ENCODE measurements at places on chromosomes 2 and 18.

- DNase-seq, result no peak
These were observed 2.0 kb upstream of the ATRAID start for GRCh38 chr2:27209621-27210401.

DNA sequence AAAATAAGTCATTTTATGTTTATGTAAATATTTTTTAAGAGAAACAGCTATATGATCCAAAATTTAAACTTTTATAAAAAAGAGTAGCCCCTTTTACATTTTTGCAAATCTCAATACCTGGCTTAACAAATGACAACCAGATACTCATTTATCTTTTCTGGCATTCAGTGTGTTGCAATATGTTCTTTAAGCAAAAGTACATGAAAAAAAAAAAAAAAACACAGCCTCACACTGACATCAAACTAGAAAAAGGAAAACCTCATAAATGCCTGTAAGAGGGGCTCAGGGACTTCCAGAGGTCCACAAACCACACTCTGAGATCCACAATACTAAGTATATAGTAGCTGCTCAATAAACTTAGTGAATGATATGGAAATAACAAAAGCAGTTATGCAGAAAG is 21.9 kb downstream of the PPP4R3B start:
- no peak for DNase-seq

GRCh38 chr2:68811364-68811763 is 59.8 kb downstream of the BMP10 start:
- DNase-seq, result no peak

GRCh38 chr2:73728043-73728442 is 9.1 kb downstream of the TPRKB start:
- no peak for DNase-seq

DNA sequence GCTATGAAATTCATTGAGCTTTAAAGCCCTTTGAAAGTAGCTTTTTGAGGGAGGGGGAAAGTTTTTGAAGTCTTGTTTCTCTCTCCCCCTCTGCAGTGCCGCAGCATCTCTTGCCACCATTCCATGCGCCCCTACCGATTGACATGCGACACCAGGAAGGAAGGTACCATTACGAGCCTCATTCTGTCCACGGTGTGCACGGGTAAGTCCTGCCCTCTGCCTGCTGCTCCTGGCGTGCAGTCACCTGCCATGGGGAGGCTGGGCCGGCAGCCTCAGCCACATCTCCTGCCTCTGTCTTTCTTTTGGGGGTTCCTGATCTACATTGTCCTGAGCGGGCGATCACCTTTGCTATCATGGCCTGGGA is 191.6 kb downstream of the GLI2 start:
- no peak for DNase-seq

GRCh38 chr2:144354953-144355352 is 165.0 kb downstream of the ZEB2 start:
- DNase-seq, result no peak

DNA sequence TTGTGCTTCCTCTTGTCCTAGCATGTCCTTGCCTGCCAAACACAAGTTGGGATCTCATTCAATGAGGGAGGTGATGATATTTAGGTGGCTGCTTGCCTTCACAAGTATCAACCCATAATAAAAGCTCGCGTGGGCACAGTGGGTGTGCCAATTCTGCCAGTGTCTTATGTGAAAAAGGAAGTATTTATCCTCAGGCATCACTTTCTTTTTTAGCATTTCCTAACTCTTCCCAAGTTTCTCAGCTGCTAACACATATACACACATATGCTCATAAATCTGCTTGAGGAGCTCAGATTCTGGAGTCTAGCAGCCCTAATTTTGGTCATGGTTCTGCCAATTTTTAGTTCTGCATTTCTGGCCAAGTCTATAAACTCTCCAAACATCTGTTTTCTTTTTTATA is 319.5 kb upstream of the HNMT start:
- DNase-seq, result peak; percentile 8

All from MV-4-11 (cell line).